ENCODE measurements at places on chromosomes 16 and 17.

DNA sequence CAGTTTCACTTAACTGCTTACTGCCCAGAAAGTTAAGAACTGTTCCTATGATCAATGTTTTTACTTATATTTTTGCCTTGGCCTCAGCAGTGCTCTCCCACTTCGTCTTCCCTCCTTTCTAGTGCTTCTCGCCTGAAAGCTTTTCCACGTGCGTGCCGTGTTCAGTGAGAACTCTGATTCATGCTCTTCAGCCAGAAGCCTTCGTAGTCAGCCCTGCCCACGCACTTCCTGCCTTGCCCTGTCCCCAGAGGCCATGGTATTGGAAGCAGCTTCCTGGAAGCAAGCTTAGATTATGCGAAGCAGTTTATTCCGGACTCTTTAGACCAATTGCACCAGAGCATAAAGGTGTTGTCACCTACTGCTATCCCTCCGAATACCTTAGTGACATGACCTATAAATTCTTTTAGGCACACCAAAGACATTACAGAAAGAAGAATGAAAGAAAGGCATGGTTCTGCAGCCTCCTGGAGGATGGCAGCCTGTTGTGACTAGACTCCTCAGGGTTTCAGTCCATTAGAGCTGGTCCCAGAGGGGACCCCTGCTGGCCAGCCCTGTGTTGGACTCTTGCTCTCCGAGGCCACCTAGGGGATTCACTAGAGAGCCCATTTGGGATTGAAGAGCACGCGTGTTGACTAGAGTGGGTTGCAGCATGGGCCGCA, 105.2 kb downstream of the RPTOR start:
- DNase-seq, result peak; percentile 80

DNA sequence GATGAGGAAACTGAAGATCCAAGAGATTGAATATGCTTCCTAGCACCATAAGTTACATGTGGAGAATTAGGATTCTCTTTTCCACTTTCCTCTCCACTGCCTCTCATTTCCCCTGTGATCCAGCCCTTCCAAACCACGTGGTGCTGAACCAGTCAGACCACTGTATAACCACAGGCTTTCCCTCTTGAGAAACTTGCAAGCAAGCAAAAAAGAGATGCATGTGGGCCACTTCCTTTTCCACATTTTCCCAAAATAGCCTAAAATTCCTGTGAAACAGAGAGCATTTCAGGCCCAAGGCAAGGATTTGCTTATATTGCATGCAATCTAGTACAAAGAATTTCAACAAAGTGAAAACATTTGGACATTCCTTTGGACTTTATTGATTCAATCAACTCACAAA, 59.3 kb upstream of the KSR1 start:
- no peak for DNase-seq

GRCh38 chr17:3026856-3027751, 36.3 kb downstream of the OR1D5 start:
- no peak for DNase-seq

DNA sequence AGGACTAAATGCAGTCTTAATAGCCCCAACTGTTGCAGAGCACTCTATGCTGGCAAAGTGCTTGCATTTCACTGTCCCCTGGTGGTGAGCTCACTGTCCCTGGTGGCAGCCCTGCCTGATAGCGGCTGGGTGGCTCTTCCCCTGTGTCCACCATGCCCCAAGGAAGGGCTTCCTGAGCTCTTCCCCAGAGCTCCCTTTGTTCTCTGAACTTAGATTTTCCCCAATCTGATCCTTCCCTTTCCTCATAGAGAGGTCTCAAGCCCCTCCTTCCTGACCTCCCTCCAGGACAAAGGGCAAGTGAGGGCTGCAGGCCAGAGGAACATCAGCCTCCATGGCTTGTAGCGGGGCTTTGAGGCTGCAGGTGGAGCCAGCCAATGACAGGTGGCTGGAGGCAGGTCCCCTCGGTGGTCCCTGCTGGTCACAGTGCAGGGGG, 17.0 kb downstream of the BEAN1 start:
- no peak for DNase-seq

- no peak for DNase-seq
Measured at GRCh38 chr17:80930335-80931279, 61.0 kb upstream of the CHMP6 start.

GRCh38 chr17:77408284-77408683, 267.5 kb downstream of the SEC14L1 start:
- DNase-seq, result no peak

GRCh38 chr16:12846592-12846991, 42.9 kb upstream of the CPPED1 start:
- no peak for DNase-seq

DNA sequence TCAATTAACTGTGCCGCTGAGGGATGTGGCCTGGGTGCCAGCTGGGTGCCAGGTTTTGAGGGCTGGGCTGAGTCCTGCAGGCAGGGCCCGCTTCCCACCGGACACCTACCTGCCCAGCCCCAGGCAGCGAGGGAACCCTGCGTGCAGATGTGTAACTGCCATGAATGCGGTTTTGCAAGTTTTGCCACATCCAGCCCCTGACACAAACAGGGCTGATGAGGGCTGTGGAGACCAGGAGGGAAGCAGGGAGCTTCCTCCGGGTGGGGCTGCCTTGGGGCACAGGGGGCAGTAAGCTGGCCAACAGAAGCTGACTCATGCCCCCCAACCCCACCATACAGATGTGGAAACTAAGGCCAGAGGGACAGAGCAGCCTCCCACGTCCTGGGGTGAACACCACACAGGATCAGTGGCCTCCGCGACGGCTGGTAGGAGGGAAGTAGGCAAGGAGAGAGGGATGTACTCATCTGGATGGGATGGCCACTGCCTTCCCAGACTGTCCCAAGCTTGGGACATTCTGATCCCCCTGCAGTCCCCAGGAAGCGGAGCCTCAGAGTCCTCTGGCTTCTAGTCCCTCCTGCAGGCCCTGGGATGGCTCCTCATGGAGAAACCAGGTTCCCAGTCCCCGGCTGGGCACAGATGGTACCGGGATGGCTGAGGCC, 1.6 kb downstream of the UBALD1 start:
- no peak for DNase-seq

GRCh38 chr16:66604376-66605176, at the start of gene CMTM3:
CMTM3 (plus strand) TSS chr16:66604704; CDS start chr16:66604806, 102 bp downstream.
- DNase-seq, result peak; percentile 81

- no peak for DNase-seq
Measured at GRCh38 chr17:49403514-49404289, 11.0 kb downstream of the PHB1 start.

- no peak for DNase-seq
Measured at GRCh38 chr16:12082226-12082887, 105.8 kb downstream of the SNX29 start.

DNA sequence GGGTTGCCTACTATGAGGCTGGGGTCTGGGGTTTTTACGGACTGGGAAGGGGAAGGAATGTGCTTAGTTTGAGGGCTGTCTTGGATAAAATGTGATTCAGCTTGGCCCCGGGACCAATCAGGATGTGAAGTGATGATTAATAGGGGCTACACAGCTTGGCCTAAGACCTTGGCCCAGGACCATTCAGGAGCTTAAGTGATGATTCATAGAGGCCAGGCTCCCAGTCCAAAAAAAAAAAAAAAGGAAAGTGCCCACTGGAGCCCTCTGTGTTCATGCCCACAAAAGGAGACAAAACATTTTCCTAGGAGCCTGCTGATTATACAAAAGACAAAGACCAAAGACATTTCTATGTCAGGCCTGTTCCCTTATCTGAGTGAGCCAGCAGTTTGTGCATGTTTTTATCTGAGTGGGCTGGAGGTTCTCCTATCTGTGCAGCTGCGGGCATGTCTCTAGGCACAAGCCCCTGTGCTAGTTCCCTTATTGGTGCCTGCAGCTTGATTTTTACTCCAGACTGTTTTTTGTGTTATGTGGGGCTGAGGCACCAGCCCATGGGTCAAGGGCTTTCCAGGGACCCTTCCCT, 898.2 kb upstream of the GOT2 start:
- DNase-seq, result no peak

- DNase-seq, result no peak
Measured at GRCh38 chr17:76674600-76674999, 31.0 kb upstream of the ST6GALNAC1 start.

DNA sequence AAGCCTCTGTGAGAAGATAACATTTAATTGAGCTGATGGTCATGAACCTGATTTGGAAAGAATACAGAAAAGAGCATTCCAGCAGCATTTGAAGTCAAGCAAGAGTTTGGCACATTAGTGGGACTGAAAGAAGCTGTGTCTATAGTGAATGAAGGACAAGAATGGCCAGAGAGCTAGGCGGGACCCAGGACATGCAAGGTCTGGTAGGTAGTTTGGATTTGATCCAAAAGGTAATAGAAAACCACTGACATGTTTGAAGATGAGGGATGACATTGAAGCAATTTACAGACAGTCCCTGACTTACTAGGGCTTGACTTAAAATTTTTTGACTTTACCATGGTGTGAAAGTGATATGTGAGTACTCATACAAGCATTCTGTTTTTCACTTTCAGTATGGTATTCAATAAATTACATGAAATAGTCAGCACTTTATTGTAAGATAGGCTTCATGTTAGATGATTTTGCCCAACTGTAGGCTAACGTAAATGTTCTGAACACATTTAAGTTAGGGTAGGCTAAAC, 7.6 kb downstream of the CYB5B start:
- DNase-seq, result no peak

GRCh38 chr16:7585705-7586104, 253.1 kb downstream of the RBFOX1 start:
- no peak for DNase-seq

DNA sequence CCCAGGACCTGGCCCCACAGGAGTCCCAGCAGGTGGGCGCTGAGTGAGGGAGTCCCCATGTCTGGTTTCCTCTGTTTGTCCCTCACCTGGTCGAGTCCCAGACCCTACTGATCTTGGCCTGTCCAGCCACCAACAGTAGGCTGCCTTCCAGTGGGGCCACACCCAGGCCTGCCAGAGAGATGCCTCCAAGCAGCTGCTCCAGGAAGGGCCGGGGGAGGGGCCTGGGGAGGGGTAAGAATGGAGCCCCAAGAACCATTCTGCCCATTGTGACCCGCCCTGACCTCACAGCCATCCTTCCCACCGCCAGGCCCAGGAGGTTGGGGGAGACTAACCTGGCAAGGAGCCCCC, 736 bp downstream of the SPATA20 start:
- no peak for DNase-seq

GRCh38 chr17:7321466-7321865, 6.3 kb upstream of the GPS2 start:
- no peak for DNase-seq

- DNase-seq, result no peak
Measured at GRCh38 chr17:79412886-79413390, 197.9 kb downstream of the RBFOX3 start.

DNA sequence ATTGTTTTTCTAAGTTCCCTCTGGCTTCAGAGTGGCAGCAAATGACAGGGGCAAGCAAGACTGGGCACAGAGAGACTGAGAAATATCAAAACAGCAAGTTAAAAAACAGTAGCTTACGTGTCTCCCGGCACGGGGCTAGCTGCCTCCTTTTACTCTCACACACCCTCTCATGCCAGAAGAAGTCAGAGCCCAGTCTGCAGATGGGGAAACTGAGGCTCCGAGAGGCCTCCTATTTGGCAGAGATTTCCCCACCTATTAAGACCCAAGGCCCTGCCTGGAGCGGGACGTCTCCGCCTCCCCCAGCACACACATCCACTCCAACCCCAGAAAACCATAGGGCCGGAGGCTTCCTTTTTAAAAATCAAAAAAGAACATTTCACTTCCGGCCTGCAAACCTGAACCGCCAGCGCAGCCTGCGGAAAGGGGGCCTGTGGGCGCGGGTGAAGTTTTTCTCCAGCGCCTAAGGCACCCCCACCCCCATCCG, 832 bp downstream of the CARHSP1 start:
- no peak for DNase-seq

- no peak for DNase-seq
Measured at GRCh38 chr16:49427771-49428170, 54.2 kb downstream of the C16orf78 start.

DNA sequence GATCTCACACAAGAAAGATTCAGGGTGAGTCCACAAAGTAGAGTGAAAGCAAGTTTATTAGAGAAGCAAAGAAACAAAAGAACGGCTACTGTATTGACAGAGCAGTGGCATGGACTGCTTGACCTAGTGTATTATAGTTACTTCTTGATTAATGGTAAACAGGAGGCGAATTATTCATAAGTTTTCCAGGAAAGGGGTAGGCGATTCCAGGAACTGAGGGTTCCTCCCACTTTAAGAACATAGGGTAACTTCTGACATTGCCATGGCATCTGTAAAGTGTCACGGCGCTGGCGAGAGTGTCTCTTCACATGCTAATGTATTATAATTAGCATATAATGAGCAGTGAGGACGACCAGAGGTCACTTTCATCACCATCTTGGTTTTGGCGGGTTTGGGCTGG, 93.2 kb downstream of the CACNG3 start:
- DNase-seq, result no peak
